Cortex of kidney (tissue), 1 donor: ENCODE measurements at places on chromosomes 4 and X.

- no peak for DNase-seq
These were observed 3.3 kb downstream of the EGF start for GRCh38 chr4:109916027-109916409.

- no peak for DNase-seq
These were observed 88.5 kb upstream of the GPR34 start for GRCh38 chrX:41600291-41600690.

DNA sequence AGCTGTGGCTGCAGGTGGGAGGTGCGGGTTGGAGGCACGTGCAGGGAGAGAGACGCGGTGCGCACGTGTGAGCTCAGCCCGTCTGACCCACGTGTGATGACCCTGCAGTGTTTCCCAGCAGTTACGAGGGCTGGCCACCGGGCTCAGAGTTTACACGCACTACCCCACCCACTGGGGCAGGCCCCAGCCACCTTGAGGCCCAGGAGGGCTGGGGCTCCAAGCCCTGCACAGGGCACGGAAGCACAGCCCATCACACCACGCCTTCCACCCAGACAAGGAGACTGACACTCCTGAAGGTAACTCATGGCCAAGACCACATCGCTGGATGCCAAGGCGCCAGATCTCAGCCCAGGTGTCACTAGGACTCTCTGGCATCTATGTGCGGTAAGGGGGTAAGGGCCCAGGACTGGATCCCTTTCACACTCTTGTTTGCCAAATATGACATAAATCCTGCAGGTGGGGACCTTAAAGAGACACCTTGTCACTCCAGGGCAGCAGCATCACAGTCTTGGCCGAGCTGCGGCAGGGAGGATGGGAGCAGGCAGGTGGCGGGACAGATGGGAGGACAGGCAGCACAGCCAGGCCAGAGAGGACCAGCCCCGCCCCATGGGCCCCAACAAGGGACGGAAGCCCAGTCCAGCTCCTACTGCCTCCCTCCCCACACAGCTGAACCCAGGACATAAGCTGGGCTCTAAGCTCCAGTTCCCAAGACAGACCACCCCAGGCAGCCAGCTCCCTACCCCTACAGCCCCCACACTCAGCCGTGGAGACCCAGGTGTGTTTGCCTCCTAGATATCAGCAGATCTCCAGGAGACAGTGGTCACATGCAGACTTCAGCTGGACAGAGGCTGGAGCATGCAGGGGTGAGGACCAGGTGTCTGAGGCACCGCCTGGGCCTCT is 56.8 kb downstream of the ZFYVE28 start:
- DNase-seq = no peak

GRCh38 chr4:1721003-1721665 is at the start of the genes TACC3 and TMEM129:
Gene TACC3, plus strand, starts transcription at chr4:1721521. Its CDS starts 1,901 bp downstream, at chr4:1723422.
Gene TMEM129, minus strand, starts transcription at chr4:1721323. Its CDS starts 486 bp downstream, at chr4:1720837.
- peak; percentile 98 for DNase-seq
